CD8-positive, alpha-beta memory T cell (primary cell): ENCODE measurements at places on chromosomes 1 and 21. TPM values are rescaled to one million over a fixed set of nuclear protein-coding genes. Genes with fewer than 3 reads are reported as not detected.

DNA sequence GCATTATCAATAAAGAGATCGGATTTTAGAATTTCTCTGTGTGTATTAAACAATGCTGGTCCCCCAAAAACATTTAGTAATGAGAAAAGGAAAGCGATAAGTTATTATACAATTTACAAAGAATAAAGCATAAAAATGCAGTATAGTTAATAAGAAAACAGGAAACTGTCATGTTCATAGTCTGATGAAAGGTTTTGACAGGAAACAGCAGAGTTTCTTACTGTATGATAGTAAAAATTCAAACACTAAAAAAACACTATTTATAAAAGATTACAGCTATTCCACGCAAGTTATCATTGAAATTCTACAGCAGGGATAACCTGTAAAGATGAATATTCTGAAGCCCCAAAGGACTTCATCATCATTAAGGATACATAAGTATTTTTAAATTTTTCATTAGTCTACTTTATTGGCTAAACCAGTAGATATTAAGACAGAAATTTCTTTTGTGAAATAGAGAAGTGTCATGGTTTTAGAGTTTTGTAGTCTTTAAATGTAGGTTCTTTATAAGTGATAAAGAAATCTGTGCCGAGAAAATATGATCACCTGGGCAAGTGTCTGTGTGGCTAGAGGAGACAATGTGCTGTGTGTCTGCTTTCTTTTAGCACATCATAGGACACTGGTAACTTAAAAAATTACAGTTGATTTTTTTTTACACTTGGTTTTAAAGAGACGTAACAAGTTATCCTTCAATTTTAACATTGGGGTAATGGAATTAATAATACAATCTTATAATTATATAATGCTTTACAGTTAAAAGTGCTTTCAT, 49.7 kb upstream of the GFI1 start:
- DNase-seq, result no peak

- DNase-seq, result no peak
Observed at GRCh38 chr1:228528612-228529011, 41.4 kb downstream of the RNF187 start.

DNA sequence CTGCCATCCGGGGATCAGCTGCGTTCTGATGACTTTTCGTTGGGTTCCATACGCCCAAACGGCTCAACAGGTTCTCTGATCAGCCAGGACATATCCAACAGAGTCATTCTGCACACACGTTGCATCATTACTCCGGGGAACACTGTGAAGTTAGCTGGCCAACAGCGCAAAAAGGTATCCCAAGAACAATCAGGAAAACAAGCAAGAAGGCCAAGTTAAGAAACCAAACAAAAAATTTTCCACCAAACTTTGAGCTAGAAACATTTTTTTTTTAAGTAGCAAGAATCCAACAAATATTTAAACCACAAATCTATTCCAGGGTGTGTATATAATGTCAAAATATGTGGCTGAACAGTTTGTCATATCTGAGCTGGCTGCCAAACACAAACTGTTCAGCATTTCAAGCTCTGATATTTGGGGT, 29.2 kb downstream of the NID1 start:
- DNase-seq, result no peak

- no peak for DNase-seq
Observed at GRCh38 chr1:230902349-230902923, 34.1 kb upstream of the C1orf198 start.

- DNase-seq, result no peak
Observed at GRCh38 chr1:190935925-190936324, 458.3 kb upstream of the BRINP3 start.

DNA sequence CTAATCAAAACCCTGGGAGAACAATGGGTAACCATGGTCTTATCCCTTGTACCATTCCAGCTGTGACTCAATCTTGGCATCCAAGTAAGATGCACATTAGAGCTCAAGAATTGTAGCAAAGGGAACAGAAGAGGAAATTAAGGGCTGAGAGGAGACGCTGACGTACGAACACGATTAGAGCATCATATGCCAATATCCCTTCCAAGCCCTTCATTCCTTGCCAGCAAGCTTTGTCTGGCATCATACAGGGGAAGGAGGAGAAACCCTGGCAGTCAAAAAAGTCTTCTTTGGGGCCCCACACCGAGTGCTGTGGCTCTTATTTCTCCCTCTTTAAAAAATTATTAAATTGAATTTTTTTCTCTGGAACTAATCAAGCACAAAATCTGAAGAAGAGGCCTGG, 120.9 kb downstream of the ASTN1 start:
- DNase-seq, result no peak

DNA sequence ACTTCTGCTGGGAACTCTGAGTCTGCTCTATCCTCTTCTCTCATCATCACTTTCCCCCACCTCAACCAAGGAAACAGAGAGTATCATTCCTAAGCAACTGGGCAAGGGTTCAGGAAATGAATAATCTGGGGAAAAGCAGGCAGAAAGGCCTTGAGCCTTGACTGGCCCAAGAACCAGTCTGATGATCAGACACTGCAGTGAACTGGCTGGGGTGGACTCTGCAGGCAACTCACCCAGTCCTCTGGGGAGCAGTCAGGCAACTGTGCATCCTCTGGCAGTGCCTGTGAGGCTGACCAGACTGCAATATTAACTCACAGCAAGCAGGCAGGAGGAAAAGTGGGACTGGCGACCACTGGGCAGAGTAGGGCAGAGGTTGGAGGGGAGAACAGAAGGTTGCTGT, 991 bp downstream of the ANKRD35 start:
- no peak for DNase-seq

CCDC181 gene
- 0.26 TPM for total RNA-seq

RUNX1 gene
- total RNA-seq, result 40.3 TPM
